ENCODE measurements at places on chromosomes 13 and 19. TPM values are rescaled to one million over a fixed set of nuclear protein-coding genes. Genes with fewer than 3 reads are reported as not detected.
A peak's percentile ranks its signal among the peaks of the same experiment; 100 is the strongest.

DNA sequence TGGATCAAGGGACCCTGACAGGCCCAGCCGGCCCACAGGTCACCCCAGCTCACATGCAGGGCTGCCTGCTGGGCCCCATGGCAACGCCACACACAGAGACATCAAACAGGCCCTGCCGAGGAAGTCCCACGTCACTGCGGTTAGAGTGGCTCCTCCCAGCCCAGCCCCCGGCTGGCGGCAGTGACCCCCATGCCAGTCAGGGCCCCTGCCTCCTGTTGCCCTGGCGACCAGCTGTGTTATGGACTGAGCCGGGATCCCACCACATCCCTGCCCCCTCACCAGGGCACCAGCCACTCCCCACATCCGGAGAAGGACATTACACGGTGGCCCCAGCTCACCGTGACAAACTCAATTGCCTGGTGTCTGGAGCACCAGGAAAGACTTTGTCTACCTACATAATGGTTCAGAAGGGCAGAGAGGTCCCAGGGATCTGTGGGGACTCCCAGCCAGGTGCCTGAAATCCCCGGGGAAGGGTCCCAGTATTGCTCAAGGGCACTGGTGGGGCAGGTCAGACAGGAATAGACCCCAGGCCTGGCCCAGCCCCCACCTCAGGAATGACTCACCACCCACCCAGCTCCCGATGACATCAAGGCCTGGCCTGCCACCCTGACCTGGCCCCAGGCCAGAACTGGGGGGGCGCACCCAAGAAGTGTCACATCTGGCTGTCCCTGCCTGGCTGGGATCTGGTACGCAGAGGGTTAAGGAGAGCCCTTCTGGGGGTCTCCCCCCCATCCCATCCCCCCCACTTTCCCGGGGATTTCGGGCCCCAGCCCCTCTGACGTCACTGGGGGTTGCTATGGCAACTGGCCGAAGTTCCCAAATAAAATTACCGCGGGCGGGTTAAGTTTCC lies 30.2 kb upstream of the NANOS3 start:
- peak overlapping the region; percentile 48 for H3K4me3 ChIP-seq
- H3K36me3 ChIP-seq = no peaks in the 10 kb centered on the region

GRCh38 chr19:19192078-19192882 lies at the start of the genes BORCS8 and RFXANK:
TSS of gene BORCS8 (minus strand) at chr19:19192152. CDS start at chr19:19192117, 35 bp downstream.
TSS of gene RFXANK (plus strand) at chr19:19192258. CDS start at chr19:19193947, 1,689 bp downstream.
- peaks cover 2% of the 10 kb centered on the region for H3K36me3 ChIP-seq
- peak within 1 kb of the TSS; percentile 84 for H3K4me3 ChIP-seq
- H3K4me1 ChIP-seq = peaks cover 86% of the 10 kb centered on the region
- H3K27ac ChIP-seq = peak within 1 kb of the TSS; percentile 99

DNA sequence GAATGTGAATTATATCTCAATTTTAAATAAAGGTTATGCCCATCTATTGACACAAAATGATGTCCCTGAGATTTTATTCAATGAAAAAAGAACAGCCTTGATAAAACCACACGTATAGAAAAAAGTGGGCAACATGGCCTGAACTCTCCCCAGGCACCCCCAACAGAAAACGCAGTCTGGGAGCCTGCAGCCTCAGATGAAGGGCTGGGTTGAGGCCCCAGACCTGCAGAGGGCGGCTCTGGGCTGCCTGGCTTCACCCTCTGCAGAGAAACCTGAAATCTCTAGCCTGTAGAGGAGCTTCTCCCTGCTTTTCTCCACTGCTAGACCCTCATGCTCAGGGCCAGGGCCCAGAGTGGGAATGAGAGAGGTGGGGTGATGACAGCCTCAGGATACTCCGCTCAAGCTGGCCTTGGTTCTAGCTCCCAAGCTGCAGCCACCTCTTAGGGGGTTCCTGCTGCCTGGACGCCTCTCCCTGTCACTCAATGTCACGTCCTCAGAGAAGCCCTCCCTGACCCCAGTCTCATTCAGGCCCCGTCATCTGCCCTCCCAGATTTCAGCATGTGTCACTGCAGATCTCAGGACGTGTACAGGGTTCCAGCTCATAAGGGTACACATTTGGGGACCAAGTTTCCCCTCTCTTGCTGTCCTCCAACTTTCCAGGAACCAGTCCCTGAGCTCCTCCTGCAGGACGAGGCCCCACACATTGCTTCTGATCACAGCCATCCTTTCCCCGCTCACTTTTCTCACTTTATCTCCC lies 1.8 kb downstream of the MBD3 start:
- no peak for DNase-seq
- H3K4me3 ChIP-seq = no peak overlapping the region
- H3K4me1 ChIP-seq = peaks cover 31% of the 10 kb centered on the region
- peaks cover under 1% of the 10 kb centered on the region for H3K36me3 ChIP-seq
- H3K27ac ChIP-seq = peak overlapping the region; percentile 98

- no peak for DNase-seq
- no peak within 1 kb of the TSS for H3K27ac ChIP-seq
- H3K27me3 ChIP-seq = peaks cover 21% of the 10 kb centered on the region
- H3K4me3 ChIP-seq = peak within 1 kb of the TSS; percentile 34
Measured at GRCh38 chr13:44373601-44374347, at the start of gene SERP2. TSS of gene SERP2 (plus strand) at chr13:44373824. CDS start at chr13:44374026, 202 bp downstream.

- H3K36me3 ChIP-seq = no peaks in the 10 kb centered on the region
- no peak for DNase-seq
- peaks cover 18% of the 10 kb centered on the region for H3K4me1 ChIP-seq
- H3K4me3 ChIP-seq = no peak overlapping the region
- H3K27ac ChIP-seq = no peak overlapping the region
Measured at GRCh38 chr13:40132249-40132648, 476.8 kb downstream of the COG6 start.

- H3K27ac ChIP-seq = no peak overlapping the region
- DNase-seq = no peak
- no peaks in the 10 kb centered on the region for H3K27me3 ChIP-seq
- peaks cover 46% of the 10 kb centered on the region for H3K4me1 ChIP-seq
- H3K4me3 ChIP-seq = no peak overlapping the region
Measured at GRCh38 chr13:33545492-33545891, 259.9 kb upstream of the STARD13 start.

GRCh38 chr13:59346999-59347723 lies 816.6 kb downstream of the DIAPH3 start:
- H3K27me3 ChIP-seq = no peaks in the 10 kb centered on the region
- H3K4me3 ChIP-seq = no peak overlapping the region
- no peak overlapping the region for H3K27ac ChIP-seq
- H3K4me1 ChIP-seq = no peaks in the 10 kb centered on the region
- H3K36me3 ChIP-seq = no peaks in the 10 kb centered on the region
- DNase-seq = no peak

- H3K4me1 ChIP-seq = peaks cover 6% of the 10 kb centered on the region
- no peaks in the 10 kb centered on the region for H3K27me3 ChIP-seq
- no peak for DNase-seq
Measured at GRCh38 chr13:41641429-41641828, 184.1 kb downstream of the RGCC start.

- DNase-seq = no peak
- H3K27me3 ChIP-seq = no peaks in the 10 kb centered on the region
- peaks cover 11% of the 10 kb centered on the region for H3K4me1 ChIP-seq
- no peaks in the 10 kb centered on the region for H3K36me3 ChIP-seq
Measured at GRCh38 chr19:20928371-20928770, 5.3 kb downstream of the ZNF85 start.

DNA sequence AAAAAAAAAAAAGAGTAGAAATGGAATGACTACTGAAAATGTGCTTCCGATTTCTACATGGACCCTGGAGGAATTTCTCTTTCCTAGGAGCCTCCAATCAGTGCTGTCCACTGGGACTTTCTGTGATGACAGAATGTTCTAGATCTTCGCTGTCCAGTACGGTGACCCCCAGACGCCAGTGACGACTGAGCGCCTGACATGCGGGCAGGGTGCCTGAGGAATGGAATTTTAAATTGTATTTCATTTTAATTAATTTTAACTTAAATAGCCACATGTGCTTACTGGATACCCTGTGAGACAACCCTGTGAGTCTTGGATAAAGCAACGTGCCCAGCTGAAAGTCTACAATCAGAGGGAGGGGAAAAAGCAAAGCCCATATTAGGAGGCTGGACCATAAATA lies 4.1 kb upstream of the TLE6 start:
- H3K36me3 ChIP-seq = no peaks in the 10 kb centered on the region
- H3K4me1 ChIP-seq = peaks cover 98% of the 10 kb centered on the region
- peak overlapping the region; percentile 69 for H3K27ac ChIP-seq

DNA sequence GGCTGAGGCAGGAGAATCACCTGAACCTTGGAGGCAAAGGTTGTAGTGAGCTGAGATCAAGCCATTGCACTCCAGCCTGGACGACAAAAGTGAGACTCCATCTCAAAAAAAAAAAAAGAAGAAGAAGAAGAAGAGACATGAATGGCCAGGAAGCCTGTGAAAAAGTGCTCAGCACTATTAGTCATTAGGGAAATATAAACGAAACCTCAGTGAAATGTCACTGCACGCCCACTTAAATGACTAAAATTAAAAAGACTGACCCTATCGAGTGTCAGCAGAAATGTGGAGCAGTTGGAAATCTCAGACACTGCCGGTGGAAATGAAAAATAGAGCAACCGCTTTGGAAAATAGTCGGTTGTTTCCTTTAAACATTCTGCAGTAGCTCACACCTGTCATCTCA lies 5.5 kb upstream of the TYROBP start:
- H3K36me3 ChIP-seq = no peaks in the 10 kb centered on the region
- H3K27ac ChIP-seq = peak overlapping the region; percentile 96
- no peaks in the 10 kb centered on the region for H3K27me3 ChIP-seq
- peaks cover 62% of the 10 kb centered on the region for H3K4me1 ChIP-seq
- no peak overlapping the region for H3K4me3 ChIP-seq

GRCh38 chr13:63085851-63086250 lies 1670.2 kb upstream of the PCDH20 start:
- H3K27ac ChIP-seq = no peak overlapping the region
- no peak for DNase-seq
- H3K4me1 ChIP-seq = no peaks in the 10 kb centered on the region
- no peaks in the 10 kb centered on the region for H3K36me3 ChIP-seq
- no peak overlapping the region for H3K4me3 ChIP-seq

- H3K4me3 ChIP-seq = no peak overlapping the region
- H3K4me1 ChIP-seq = peaks cover 49% of the 10 kb centered on the region
- no peaks in the 10 kb centered on the region for H3K36me3 ChIP-seq
- H3K27ac ChIP-seq = no peak overlapping the region
- no peak for DNase-seq
- H3K27me3 ChIP-seq = no peaks in the 10 kb centered on the region
Measured at GRCh38 chr19:40367577-40368434, 19.3 kb downstream of the PLD3 start.

DNA sequence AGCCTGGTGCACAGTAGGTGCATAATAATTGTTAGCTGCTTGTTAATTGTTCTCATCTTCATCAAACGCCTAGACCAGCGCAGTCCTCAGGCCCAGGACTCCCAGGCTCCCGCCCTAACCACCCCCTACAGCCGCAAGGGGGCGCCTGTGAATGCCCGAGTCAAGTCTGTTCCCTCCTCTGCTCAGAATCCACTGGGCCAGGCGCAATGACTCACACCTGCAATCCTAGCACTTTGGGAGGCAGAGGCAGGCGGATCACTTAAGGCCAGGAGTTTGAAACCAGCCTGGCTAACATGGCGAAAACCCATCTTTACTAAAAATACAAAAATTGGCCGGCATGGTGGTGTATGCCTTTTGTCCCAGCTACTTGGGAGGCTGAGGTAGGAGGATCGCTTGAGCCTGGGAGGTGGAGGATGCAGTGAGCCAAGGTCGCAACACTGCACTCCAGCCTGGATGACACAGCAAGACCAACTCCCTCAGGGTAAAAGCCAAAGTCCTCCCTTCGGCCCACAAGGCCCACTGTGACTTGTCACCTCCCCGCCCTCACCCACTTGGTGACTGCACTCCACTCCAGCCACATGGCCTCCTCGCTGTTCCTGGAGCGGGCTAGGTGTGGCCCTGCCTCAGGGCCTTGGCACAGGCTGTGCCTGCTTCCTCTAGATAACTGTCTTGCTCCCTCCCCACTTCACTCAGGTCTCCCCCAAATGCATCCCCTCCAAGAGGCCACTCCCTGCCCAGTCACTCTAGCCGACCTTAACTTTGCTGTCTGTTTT lies 9.1 kb downstream of the ZNF653 start:
- peaks cover 25% of the 10 kb centered on the region for H3K36me3 ChIP-seq
- DNase-seq = peak; percentile 89
- no peak overlapping the region for H3K4me3 ChIP-seq
- H3K27me3 ChIP-seq = no peaks in the 10 kb centered on the region
- no peak overlapping the region for H3K27ac ChIP-seq
- H3K4me1 ChIP-seq = no peaks in the 10 kb centered on the region

DNA sequence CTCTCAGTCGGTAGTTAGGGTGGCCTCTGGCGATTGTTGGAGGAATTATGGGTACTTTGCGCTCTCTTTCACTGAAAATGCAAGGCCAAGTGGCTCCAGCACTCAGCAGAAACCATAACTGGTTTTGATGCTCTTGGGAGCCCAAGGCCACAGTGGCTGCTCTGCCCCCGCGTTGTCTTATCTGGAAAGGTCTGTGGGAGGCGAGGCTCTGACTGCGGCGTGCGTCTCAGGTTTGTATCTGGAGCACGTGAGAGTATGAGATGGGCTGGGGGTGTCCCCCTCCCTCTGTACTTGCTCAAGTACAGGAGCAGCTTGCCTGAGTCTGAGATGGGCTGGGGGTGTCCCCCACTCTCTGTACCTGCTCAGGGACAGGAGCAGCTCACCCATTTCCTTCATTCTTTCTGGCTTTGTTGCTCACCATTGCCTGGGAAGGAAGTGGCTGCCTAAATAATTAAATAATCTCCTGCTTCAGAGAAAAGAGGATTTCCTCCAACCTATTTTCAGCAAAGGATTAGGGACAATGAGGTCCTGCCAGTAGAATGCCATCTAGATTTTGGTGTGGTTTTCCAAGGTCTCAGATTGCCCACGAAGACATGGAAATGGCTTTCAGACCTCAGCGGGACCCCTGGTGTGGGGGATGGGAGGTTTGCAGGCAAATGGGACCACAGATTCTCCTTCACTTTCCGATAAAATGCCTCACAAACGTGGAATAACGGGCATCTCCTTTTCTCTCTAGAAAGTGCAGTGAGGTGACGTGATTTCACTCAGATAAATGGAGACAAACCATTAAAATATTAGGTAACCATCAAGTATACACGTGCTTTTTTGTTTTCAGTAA lies 14.7 kb downstream of the ATP11A start:
- DNase-seq = peak; percentile 61
- H3K27ac ChIP-seq = peak overlapping the region; percentile 41
- H3K36me3 ChIP-seq = no peaks in the 10 kb centered on the region
- H3K27me3 ChIP-seq = no peaks in the 10 kb centered on the region
- H3K4me3 ChIP-seq = no peak overlapping the region

- H3K27ac ChIP-seq = no peak overlapping the region
- no peak for DNase-seq
- no peaks in the 10 kb centered on the region for H3K36me3 ChIP-seq
- no peaks in the 10 kb centered on the region for H3K27me3 ChIP-seq
- no peaks in the 10 kb centered on the region for H3K4me1 ChIP-seq
Measured at GRCh38 chr19:15779756-15780476, 7.5 kb upstream of the OR10H5 start.

- DNase-seq = peak; percentile 79
- no peaks in the 10 kb centered on the region for H3K27me3 ChIP-seq
- H3K27ac ChIP-seq = peak overlapping the region; percentile 73
- peaks cover 33% of the 10 kb centered on the region for H3K4me1 ChIP-seq
- peaks cover 61% of the 10 kb centered on the region for H3K36me3 ChIP-seq
Measured at GRCh38 chr19:46840498-46840942, 10.1 kb downstream of the AP2S1 start.

IGFL3 gene
- not detected for total RNA-seq

TEX29 gene
- total RNA-seq = not detected

STOML3 gene
- total RNA-seq = not detected

RDH13 gene
- total RNA-seq = 18.2 TPM

LSR gene
- 20.0 TPM for total RNA-seq

ZNF30 gene
- total RNA-seq = 23.5 TPM

USPL1 gene
- 38.3 TPM for total RNA-seq

DZIP1 gene
- total RNA-seq = 6.6 TPM

SLC10A2 gene
- total RNA-seq = not detected

ATP8B3 gene
- 8.1 TPM for total RNA-seq

CPB2 gene
- total RNA-seq = not detected
